Stimulated activated naive B cell treated with anti-CD40 and anti-IgM and Interleukin-4, amounts not matched to agents 10 μg/mL and 1 μg/mL and 100 μg/mL, for 72 hours (primary cell): ENCODE measurements at places on chromosomes 16 and 17.

- no peak for DNase-seq
Measured at GRCh38 chr17:81608082-81608481, 28.8 kb downstream of the NPLOC4 start.

DNA sequence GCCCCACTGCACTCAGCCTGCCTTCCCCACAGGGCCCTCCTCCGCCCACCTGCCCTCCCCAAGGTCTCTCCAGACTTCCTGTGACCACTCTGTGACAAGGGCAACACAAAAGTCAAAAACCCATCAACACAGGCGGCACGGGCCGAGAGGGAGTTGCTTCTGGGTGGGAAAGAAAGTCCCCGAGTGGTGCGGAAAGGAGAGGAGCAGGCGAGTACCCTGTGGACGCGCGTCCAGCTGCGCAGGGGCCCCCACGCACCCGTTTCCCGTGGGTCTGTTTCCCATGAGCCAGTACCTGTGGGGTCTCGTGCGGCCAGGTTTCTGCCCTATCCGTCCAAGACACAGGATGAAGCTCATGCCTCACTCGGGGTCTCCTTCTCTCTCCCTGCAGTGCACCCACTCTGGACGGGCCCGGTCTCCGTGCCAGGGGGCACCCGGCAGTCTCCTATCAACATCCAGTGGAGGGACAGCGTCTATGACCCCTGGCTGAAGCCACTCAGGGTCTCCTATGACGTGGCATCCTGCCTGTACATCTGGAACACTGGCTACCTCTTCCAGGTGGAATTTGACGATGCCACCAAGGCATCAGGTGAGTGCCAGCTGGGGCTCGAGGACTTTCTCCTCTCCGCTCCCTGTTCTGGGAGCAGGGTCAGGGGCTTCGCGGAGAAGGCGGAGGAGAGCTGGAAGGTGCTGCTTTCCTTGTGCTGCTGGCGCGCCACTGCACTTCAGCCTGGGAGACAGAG lies 12.2 kb downstream of the CD2BP2 start:
- no peak for DNase-seq

DNA sequence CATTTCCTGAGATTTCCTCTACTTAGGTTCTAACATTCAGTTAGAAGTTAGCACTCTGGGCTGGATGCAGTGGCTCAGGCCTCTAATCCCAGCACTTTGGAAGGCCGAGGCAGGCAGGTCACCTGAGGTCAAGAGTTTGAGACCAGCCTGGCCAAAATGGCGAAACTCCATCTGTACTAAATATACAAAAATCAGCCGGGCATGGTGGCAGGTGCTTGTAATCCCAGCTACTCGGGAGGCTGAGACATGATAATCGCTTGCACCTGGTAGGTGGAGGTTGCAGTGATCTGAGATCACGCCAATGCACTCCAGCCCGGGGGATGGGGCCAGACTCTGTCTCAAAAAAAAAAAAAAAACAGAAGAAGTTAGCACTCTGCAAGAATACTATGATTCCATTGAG lies 1430.9 kb downstream of the CDH11 start:
- no peak for DNase-seq

DNA sequence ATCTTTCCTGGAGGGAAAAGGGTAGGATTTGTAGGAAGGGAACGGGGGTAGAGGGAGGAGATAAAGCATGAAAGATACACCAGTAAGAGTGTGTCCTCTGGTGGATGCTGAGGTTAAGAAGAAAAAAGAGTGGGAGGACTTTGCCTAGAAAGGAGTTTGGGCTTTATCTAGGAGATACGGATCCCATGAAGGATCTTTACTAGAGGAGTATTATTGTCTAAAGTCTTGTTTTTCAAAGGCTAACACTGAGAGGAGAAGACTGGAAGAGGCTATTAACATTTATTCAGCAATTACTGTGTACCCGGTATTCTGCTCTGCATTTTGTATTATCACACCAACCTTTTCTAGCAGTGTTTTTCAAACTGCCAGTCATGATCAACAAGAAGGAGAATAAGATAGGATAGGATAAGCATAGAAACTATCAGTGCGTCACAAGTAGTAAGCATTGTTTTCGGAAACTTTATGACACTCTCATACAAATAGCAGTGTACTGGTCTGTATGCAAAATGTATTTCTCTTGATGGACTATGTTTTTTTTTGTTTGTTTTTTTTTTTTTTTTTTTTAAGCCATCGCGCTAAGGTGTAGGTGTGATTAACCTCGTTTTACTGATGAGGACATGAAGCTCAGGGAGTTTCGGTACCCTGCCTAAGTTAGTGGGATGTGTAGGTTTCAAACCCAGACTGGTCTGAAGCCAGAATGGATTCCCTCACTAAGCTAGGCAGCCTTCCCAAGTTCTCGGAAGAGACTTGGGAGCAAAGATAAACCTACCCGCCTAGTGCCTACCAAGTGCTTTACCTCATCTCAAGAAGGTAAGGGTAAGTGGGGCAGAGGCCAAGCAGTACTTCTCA lies 1.3 kb upstream of the SP2 start:
- no peak for DNase-seq

- DNase-seq, result no peak
Measured at GRCh38 chr16:8727857-8728618, 53.6 kb downstream of the ABAT start.

- DNase-seq, result no peak
Measured at GRCh38 chr17:44277976-44278375, 10.0 kb upstream of the SLC4A1 start.

DNA sequence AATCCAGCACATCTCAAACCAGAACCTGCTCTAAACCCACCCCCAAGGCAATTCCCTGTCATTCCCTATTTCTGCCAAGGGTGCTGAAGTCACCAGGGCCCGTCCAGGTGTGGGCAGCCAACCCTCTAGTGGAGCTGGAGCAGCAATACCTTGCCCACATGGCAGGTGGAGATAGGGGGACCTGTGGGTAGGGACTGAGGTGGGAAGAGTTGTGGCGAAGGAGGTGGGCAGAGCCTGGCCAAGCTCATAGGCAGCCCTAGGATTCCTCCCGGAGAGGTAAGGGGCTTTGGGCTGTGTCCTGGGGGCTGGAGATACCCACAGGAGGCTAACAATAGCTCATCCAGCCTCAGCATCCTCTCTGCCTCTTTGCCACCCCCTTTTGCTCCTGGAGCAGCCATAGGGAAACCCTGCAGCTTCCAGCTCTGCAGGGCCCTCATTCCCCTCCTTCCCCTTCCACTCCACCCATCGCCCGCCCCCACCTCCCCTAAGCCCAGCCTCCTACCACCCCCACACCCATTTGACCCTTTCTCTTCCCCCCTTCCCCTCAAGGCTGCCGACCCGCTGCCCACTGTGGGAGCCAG lies 30.4 kb upstream of the CRHR1 start:
- DNase-seq, result no peak

DNA sequence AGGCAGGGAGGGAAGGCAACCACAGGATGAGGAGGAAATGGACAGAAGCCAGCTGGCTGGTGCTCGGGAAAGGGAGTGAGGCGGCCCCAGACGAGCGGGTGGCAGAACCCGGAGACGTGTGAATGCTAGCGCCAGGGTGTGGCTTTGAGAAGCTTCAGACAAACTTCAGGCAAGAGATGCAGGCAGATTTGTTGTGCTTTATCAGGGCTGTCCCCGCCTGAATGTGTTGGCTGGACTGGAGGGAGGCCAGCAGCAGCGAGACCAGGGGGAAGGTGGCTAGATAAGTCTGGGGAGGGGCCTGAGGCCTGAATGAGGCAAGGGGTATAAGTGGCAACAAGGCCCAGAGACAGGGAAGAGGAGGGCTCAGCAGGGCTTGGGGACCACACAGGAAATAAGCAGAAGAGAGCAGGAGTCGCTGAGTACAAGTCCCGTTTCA lies 22.0 kb downstream of the CAMKK1 start:
- no peak for DNase-seq

- DNase-seq, result no peak
Measured at GRCh38 chr16:17412791-17413190, 58.0 kb downstream of the XYLT1 start.

DNA sequence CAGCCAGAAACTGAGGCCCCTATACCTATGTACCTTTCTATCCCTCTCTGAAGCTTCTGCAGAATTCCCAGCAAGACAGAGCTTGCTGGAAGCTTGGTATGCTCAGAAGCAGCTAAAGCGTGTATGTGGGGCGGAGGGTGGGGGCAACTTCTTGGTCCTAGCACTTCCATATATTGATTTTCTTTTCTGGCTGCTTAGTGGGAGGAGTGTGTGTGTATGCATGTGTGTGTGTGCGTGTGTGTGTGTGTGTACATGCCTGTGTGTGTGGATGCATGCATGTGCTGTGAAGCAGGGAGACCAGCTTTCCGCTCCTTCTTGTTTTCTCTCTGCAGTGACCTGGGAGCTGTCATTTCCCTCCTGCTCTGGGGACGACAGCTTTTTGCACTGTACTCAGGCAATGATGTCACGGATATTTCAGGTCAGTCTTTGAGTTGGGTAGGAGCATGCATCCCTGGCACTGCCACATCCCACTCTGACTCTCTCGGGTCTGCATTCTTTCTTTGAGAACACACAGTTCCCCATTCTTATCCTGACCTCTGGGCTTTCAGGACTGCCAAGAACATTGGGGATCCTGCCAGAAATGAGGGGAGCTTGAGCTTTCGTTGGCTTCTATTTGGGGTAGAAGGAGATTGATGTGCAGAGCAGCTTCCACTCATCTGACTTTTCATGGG lies 10.7 kb downstream of the HPR start:
- no peak for DNase-seq

- DNase-seq, result no peak
Measured at GRCh38 chr17:28935744-28936460, 15.4 kb downstream of the PHF12 start.

DNA sequence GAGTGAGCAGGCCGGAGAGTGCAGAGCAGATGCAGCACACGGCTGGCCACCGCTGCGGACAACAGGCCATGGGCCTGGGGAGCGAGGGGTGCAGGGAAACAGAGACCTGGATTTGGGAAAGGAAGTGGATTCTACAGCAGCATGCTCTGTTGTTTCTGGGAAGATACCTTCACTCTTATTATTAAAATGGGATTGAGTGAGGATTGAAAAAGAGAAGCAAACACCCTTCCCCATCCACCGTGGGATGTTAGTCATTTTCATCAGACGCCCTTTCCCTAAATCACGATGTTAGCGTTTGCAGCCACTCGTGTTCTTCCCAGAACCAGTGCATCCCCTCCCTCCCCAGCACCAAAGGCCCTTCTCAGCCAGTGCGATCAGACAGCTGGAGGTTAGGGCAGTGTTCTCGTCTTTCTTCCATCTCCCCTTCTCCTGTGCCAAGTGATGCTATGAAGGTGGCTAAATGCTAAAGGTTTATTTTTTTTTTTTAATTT lies 196.5 kb upstream of the CHMP6 start:
- no peak for DNase-seq

DNA sequence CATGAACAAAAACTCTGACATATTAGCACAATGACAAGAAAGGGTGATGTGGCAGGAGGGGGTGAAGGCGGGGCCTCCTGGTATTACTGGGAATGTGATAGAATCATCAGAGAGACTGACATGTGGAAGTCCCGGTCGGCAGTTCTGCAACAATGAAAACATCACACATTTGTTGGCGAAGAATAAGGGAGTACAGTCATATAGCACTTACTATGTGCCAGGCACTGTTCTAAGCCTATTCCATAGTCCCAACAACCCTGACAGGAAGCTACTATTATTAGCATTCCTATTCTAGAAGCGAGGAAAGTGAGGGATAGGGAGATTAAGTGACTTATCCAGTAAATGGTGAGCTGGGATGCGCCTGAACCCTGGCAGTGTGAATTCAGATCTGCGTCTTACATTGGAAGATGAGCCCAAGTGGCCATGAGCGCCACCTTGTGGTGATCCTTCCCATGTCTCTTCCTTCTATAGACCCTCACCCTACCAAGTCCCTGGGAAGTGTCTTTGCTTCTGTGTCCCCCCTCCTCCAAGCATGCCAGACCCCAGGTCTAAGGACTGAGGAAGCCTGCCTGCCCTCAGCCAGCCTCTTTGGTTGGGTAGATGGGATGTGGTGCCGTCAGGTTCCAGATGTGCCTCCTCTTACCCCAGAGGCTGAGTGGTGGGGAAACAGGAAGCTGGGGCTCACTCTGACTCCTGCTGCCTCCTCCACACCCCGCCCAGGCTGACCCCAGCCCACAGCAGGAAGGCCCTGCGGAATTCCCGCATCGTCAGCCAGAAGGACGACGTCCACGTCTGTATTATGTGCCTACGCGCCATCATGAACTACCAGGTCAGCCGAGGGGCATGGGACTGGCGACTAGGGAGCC lies 14.0 kb downstream of the FMNL1 start:
- peak; percentile 45 for DNase-seq

- no peak for DNase-seq
Measured at GRCh38 chr17:30230596-30231125, 4.8 kb downstream of the SLC6A4 start.

DNA sequence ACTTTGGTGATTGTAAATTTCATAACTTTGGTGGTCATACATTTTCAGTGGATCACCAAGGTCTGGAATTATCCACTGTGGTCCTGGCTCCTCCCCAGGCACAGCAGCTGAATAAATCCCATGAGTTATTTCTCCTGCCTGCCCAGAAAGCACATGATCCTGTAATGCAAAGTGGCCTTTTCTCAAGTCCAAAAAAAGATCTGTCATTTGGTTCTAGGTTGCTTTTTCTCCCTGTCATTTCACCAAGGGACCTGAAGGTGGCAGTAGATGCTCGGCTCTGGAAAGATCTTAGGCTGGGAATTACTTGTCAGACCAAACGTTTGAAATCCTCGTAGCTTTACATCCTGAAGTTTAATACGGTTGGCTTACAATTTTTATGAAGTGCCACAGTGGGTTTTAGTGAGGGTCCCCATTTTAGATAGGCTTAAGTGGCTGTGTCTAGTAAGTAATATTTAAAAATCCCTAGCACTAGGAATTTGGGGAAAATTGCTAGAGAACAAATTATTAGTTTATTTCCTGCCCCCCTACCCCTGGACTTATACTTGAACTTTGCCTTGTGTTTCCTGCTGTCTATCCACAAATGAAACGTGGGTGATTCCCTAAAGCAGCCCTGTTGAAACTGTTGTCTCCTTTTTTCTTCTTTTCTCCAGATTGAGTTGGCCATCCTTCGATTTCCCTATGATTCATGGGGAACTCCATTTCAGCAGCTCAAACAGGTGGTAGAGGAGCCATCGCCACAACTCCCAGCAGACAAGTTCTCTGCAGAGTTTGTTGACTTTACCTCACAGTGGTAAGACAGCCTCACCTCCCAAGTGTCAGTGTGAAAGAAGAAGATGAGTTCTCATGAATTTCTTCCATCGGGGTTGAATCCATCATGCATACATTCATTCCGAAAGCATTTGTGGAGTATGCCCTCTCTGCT lies 111.7 kb downstream of the MAP2K6 start:
- DNase-seq, result no peak

GRCh38 chr17:46733837-46734475 lies 84.5 kb downstream of the WNT3 start:
- no peak for DNase-seq

- no peak for DNase-seq
Measured at GRCh38 chr16:4182581-4183236, 59.2 kb downstream of the SRL start.
